ENCODE measurements at places on chromosomes 16 and 17.
A peak's percentile ranks its signal among the peaks of the same experiment; 100 is the strongest.

DNA sequence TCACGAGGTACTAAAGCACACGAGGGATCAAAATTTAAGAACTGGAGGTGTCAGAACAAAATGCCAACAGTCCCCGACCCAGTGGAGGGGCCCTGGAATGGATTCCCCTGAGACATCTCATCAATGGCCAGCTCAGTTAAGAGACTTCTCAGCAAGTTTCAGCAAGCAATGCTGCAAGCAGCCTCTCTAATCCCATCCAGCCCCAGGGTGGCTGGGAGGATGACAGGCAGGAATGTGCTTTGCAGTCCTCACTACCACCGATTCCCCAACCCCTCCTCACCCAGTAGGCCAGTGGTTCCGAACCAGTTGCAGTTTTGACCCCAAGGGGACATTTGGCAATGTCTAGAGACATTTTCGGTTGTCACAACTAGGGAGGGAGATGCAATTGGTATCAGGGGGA is 8.7 kb downstream of the GPRC5B start:
- no peak for DNase-seq

- DNase-seq = no peak
Observed at GRCh38 chr17:45155029-45155428, 6.6 kb upstream of the HEXIM2 start.

DNA sequence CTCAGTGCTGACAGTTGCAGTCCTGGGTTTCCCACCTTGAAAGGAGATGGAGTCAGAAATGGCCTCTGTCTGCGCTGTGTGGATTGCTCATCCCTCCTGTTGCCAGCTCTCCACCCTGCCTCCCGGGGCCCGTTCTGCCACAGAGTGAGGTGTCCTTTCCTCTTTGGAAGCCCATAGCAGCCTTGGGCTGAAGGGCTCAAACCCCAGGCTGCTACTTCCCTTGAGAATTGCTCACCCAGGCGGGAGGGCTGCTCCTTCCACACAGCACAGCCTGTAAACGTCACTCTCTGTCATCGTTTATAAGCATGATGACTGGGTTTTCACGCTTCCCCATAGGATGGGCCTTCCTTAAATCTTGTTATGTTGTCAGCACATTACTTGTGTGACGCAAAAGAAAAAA is 62.7 kb downstream of the FOXK2 start:
- peak; percentile 46 for DNase-seq

GRCh38 chr17:1034652-1035210 is 37.8 kb downstream of the TIMM22 start:
- DNase-seq = no peak

- peak; percentile 21 for DNase-seq
Observed at GRCh38 chr16:9258423-9259051, 167.1 kb downstream of the HAPSTR1 start.

DNA sequence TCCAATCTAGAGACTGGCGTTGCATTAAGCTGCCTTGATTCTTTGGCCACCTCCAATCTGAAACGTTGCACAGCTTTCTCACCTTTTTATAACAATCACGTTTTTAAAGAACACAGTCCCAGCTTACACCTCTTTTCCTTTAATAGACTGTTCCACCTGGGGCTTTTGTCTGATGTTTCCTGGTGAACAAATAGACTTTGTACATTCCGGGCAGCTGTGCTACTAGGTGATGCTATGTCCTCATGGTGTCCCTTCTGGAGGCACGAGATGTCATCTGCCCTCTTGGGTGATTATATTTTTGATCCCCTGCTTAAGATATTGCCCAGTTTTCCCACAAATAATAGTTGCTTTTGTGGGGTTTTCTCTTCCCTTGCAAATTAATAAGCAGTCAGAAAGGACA is 225.5 kb downstream of the SOX9 start:
- DNase-seq = no peak

GRCh38 chr16:51591480-51591879 is 440.4 kb upstream of the SALL1 start:
- DNase-seq = no peak

- DNase-seq = no peak
Observed at GRCh38 chr16:58013201-58013956, 12.2 kb downstream of the USB1 start.

- DNase-seq = no peak
Observed at GRCh38 chr16:49092704-49093103, 188.9 kb downstream of the CBLN1 start.

GRCh38 chr17:7207120-7208001 is 12.3 kb downstream of the DLG4 start:
- no peak for DNase-seq

- no peak for DNase-seq
Observed at GRCh38 chr16:11507991-11508390, 78.7 kb downstream of the LITAF start.

DNA sequence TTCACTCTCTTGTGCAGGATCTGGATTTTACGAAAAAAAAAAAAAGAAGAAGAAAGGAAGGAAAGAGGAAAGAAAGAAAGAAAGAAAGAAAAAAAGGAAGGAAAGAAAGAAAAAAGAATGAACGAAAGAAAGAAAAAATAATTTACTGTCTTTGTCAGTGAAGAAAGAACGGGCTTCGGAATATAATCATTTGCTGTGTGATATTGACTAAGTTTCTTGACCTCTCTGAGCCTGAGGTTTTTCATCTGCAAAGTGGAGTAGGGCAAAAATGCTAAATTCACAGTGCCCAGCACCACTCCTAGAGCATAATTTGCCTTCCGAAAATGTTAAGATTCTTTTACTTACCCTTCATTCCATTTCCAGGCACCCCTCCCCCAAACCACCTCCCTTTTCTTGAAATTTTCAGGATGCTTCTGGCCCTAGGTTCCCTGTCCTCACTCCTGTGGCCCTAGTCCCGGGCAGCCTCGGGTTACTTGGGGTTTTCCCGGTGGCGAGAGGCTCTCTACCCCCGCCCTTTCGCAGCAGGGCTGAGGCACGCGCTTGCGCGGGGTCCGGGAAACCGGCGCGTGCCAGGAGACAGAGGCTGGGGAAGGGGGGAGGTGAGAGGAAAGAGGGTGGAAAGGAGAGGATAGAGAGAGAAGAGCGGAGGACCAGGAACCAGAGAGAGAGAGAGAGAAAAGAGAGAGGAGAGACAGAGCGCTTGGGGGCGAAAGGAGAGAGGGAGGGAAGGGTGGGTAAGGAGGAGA is at the start of gene CNTNAP1:
Gene CNTNAP1 (plus strand): TSS at position 556 of the 746 bp plus-strand sequence. CDS start 299 bp downstream, outside the sequence.
- DNase-seq = peak; percentile 79

- DNase-seq = peak; percentile 64
Observed at GRCh38 chr16:12546918-12547607, 256.6 kb downstream of the CPPED1 start.

DNA sequence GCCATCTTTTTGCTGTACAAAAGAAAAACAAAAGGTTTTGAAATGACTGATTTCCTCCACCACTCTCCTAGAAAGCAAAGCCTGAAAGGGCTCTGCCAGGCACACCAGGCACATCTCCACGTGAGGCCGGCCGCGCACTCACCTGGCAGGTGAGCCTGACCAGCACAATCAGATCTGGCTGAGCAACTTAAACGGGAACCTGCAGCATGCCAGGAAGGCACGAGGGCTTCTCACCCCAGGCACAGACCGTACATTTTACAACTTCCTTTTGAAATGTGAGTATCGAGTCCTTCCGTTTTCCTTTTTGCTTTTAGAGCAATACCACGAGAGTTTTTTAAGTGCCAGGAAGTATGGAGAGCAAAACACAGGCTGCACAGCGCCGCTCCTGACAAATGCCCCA is 22.5 kb downstream of the SLC38A10 start:
- DNase-seq = peak; percentile 31

GRCh38 chr17:30244853-30245385 is 9.4 kb upstream of the SLC6A4 start:
- DNase-seq = peak; percentile 40

GRCh38 chr17:79845601-79845949 is 6.3 kb upstream of the CBX4 start:
- DNase-seq = peak; percentile 88

DNA sequence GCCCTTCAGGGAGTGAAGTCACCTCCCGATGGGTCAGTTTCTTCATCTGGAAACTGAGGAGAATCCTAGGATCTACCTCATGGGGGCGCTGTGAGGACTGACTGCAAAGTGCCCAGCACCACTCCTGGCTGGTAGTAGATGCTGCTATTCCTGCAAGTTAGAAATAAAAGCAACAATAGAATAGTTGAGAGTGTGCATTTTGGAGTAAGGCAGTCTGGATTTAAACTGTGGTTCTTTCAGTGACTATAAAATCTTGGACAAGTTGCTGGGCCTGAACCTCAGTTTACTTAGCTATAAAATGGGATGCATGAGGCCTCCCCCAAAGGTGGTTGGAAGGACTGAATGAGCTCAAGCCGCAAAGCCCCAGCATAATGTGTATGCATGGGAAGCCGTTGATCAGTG is 70.6 kb downstream of the CYB5B start:
- peak; percentile 80 for DNase-seq

DNA sequence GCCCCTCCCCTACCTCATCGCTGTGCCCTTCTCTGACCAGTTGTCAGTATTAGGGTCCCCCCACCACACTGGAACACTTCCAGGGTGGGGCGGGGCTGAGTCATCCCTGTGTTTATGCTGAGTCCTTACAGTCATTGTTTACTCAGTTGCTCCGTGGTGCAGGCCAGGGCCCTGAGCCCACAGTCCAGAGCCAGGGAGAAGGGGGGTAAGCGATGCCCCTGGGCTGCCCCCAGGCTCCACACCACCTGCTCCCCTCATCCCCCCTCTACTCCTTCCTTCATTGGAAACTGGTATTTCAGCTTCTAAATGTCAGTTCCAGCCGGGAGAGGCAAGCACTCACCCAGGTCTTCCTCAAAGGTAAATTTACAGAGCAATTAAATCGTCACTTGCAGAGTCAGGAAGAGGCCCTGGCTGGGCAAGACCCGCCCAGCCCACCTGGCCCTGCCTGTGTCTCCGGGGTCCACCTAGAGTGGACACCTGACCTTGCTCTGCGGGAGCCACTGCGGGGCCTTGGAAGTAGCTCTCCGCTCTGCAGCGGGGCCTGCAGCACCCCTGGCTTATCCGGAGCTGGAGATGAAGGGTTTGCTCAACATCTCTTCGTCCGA is 4.8 kb downstream of the ATP2A3 start:
- no peak for DNase-seq

DNA sequence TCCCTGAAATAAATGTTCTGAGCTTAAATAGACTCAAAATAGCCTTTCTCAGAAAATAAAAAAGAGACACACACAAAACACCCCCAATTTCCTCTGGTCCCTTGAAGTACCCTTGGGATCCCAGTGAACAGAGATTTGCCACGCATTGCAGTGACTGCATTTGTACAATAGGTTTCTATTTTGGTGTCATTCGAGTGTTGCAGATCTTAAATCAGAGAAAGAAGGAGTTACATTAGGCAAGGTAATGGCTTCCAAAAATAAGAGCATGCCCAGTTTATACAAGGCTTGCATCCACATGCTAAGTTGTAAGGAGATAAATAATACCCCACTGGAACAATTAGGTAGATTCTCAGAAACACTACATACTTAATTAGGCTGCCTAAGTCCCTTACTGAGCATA is 2.2 kb downstream of the TOX3 start:
- DNase-seq = no peak

DNA sequence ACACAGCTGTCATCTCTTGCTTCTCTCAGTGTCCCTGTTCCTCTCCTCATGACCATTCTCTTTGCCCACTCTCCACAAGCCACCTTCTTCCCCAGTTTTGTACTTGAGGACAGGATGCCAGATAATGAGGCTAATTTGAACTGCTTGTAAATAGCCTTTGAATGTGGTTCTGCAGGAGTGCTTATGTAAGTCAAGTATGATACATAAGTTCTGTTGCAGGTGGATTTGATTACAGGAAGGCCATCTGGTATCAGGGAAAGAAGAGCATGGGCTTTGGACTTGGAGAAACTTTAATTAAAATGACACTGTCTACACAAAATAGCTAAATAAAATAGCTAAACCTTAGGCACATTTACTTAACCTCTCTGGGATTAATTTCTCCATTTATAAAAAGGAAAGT is 120.2 kb upstream of the HLF start:
- DNase-seq = no peak

DNA sequence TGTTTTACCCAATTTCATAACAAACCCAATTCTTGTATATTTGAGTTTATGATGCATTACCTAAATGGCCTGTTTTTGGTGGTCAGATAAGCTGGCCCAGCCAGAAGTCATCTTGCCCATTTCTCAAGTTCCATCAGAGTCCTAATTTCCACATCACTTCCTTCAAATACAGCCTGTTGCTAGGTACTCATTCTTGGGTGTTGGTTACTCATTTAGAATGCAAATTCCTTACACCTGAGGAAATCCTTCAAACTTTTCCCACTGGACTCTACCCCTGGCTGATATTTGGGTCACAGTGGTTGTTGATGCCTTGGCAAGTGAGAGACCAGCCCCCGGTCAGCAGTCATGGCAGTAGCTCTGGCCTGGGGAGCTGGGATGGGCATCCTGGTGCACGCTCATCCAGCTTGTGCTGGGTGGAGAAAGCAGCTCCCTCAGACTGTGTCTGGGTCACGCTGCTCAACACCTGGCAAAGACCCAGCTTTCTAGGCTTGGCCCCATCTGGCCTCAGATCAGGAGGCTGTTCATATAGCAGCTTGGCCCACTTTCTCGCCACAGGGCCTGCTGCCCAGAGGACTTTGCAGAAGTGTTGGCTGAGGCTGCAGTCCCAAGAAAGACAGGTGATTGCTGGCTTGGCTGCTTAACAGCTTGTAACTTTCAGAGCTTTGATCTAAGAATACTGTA is 25.8 kb downstream of the WSB1 start:
- no peak for DNase-seq

DNA sequence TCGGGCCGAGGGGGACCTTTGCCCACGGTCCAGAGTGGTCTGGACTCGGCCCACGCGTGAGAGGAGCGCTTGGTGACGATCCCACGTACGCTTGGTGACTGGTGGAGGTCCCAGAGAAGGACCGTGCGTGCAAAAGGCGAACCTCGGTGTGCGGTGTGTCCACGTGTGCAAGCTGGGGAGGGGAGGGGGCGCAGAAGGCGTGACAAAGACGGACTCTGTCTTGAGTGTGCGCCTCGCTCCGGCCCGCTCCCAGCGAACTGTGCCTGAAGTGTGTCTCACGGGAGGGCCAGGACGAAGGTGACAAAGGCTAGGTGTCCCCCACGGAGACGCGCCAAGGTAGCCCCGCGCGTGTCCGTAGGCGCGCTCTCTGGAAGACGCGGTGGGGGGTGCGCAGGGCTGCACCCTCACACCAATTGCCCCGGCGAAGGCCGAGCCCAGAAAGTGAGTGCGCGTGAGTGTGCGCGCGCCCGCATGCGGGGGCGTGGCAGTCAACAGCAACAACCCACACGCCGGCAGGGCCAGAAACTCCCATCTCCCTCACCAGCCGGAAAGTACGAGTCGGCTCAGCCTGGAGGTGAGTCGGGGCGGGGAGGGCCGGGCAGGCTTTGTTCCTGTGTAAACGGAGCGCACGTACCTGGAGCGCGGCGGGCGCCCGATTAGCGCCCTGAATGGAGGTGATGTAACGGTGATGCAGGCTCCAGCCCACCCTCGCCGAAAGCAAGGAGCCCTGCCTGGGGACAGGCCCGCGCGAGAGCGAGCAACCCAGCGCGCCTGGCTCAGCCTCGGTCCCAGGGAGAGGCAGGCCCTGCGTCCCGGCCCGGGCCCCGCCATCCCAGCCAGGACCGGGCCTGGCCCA is at the start of gene GPRC5C:
Gene GPRC5C (plus strand): TSS at position 521 of the 856 bp plus-strand sequence. CDS start 7,689 bp downstream, outside the sequence.
- DNase-seq = peak; percentile 74

All from suppressor macrophage treated with lipopolysaccharide for 1 hour (primary cell).